H9 (cell line): ENCODE measurements at places on chromosomes 6 and 20. TPM values are rescaled to one million over a fixed set of nuclear protein-coding genes. Genes with fewer than 3 reads are reported as not detected.

The SUMO4 gene
- 0.77 and 1.5 TPM in 2 replicates for total RNA-seq

The EYS gene
- total RNA-seq: 0.11 TPM in 1 of 2 replicates, not detected in the other

The MC3R gene
- not detected in 2 replicates for total RNA-seq

The RNF8 gene
- 34.5 and 34.7 TPM in 2 replicates for total RNA-seq

The POU5F1 gene
- 2,134 TPM in 2 replicates for total RNA-seq

DNA sequence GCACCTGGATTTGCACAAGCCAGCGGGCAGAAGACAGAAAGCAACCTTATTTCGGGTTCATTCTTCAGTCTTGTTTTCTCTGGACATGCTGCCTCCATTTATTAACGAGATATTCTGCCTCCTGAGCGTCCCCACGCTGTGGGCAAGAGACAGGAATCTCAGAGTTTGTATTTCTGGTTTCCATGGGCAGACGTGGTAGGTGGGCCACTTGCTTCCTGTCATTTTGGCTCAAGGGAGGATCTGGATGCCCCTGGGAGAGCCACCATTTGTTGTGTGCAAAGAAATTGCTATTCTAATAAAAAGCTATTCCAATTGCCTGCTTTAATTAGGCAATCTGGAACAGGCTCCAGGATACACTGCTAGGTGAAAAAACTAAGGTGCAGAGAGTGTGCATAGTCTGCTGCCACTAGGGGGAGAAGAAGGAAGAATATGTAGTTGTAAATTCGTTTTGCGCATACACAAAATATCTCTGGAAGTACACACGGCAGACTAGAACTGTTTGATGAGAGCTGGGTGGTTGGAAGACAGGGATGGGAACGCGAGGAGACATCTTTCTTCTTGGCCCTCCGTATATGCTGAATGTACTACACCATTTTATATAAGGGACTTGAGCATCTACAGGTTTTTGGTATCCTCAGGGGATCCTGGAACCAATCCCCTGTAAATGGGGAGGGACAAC is 30.1 kb upstream of the SLC16A10 start:
- no peak for DNase-seq
- no peaks in the 10 kb centered on the region for H3K27me3 ChIP-seq
- no peaks in the 10 kb centered on the region for H3K4me1 ChIP-seq
- no peak overlapping the region for H3K27ac ChIP-seq
- H3K36me3 ChIP-seq: peaks cover 4% of the 10 kb centered on the region; the same call in 1 of the 2 replicates
- no peak overlapping the region for H3K4me3 ChIP-seq

GRCh38 chr6:45586216-45587171 is 208.8 kb upstream of the SUPT3H start:
- no peak for DNase-seq
- H3K36me3 ChIP-seq: no peaks in the 10 kb centered on the region
- H3K27ac ChIP-seq: no peak overlapping the region
- H3K4me3 ChIP-seq: no peak overlapping the region

- no peak overlapping the region for H3K4me3 ChIP-seq
- H3K36me3 ChIP-seq: peaks cover 2% of the 10 kb centered on the region; the same call in 1 of the 3 replicates
- no peaks in the 10 kb centered on the region for H3K4me1 ChIP-seq
- H3K27me3 ChIP-seq: no peaks in the 10 kb centered on the region
These were observed 47.6 kb upstream of the NNAT start for GRCh38 chr20:37473249-37474000.

GRCh38 chr6:14559746-14560536 is 442.4 kb downstream of the CD83 start:
- no peaks in the 10 kb centered on the region for H3K4me1 ChIP-seq
- H3K4me3 ChIP-seq: no peak overlapping the region
- H3K27me3 ChIP-seq: no peaks in the 10 kb centered on the region
- H3K36me3 ChIP-seq: peaks cover 4% of the 10 kb centered on the region
- H3K27ac ChIP-seq: no peak overlapping the region

DNA sequence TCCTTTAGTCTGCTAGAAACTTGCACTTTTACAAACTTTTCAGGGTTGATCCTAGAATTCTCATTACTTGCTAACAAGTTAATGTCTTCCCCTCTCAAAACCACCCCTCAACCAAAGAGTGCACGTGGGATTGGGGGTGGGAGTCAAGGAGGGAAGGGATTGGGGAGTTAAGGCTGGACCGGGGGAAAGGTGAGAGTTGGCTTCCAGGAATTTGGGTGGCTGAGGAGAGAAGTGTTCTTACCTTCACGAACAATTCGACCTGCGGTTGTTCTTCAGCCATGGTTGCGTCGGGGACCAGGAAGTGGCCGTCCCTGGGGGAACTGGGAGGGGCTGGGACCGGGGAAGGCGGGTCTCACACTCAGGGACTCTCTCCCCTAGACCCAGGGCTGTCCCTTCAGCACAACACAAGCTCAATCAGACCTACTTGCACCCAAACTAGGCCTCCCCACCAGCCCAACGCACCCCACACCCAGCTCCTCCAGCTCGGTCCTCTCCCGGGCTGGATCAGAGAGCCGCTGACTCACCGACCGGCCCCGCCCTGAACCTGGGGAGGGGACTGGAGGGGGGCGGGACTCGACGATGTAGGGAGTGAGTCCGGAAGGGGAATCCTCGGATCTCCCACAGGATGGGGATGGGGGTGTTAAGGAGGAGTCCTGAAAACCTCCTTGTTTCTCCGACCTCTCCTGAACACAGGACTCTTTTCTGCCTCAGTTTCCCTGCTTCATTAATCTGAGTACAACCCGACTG is at the start of gene CLIC1:
Gene CLIC1, minus strand, starts transcription at position 510 of the 747 bp plus-strand sequence. Its CDS starts 230 bp downstream, at position 280.
- H3K27ac ChIP-seq: no peak within 1 kb of the TSS
- peak; percentile 88 for DNase-seq
- H3K4me3 ChIP-seq: peak within 1 kb of the TSS; percentile 91
- no peaks in the 10 kb centered on the region for H3K27me3 ChIP-seq
- peaks cover 36% of the 10 kb centered on the region for H3K36me3 ChIP-seq

DNA sequence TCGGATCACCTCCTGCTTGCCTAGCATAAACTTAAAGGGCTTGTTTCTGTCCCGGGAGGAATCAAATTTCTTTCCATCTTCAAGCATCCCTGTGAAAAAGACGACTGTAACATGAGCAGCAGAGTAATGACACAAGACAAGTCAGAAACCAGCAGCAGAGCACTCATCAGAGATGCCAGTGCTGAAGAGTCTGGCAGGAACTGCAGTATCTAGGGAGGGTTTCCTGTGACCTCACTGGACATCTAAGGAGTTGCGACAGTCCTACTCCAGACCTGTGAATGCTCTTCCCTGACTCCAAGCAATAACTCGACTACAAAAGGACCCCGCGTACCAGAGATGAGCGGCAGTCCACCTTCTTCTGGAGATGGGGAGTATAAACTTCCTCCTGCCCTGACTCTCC is 17.3 kb downstream of the FKBP1A start:
- H3K36me3 ChIP-seq: peaks cover 41% of the 10 kb centered on the region
- no peaks in the 10 kb centered on the region for H3K27me3 ChIP-seq
- DNase-seq: no peak
- no peak overlapping the region for H3K4me3 ChIP-seq
- H3K27ac ChIP-seq: no peak overlapping the region

- H3K27me3 ChIP-seq: no peaks in the 10 kb centered on the region
- no peak overlapping the region for H3K4me3 ChIP-seq
- no peaks in the 10 kb centered on the region for H3K36me3 ChIP-seq
- no peak overlapping the region for H3K27ac ChIP-seq
- H3K4me1 ChIP-seq: no peaks in the 10 kb centered on the region; the same call in 1 of the 2 replicates
These were observed 51.1 kb downstream of the MYO6 start for GRCh38 chr6:75800133-75800532.

GRCh38 chr6:4962905-4963304 is 40.9 kb downstream of the RPP40 start:
- H3K4me3 ChIP-seq: no peak overlapping the region
- no peaks in the 10 kb centered on the region for H3K27me3 ChIP-seq
- no peak for DNase-seq
- no peak overlapping the region for H3K27ac ChIP-seq
